ENCODE measurements at places on chromosomes 2 and 18.

GRCh38 chr2:68272246-68272994, 20.1 kb upstream of the PPP3R1 start:
- no peak for DNase-seq

GRCh38 chr2:46988733-46989481, 73.3 kb upstream of the MCFD2 start:
- no peak for DNase-seq

- no peak for DNase-seq
Observed at GRCh38 chr2:151570191-151570590, 160.5 kb downstream of the RIF1 start.

GRCh38 chr2:241868661-241869081, 858 bp upstream of the RTP5 start:
- DNase-seq = no peak

All from stimulated activated CD4-positive, alpha-beta T cell treated with anti-CD3 and anti-CD28 coated beads, TNF-alpha, amount 100 ng/mL, for 48 hours (primary cell).